ENCODE measurements at places on chromosomes 7 and 10. TPM values are rescaled to one million over a fixed set of nuclear protein-coding genes. Genes with fewer than 3 reads are reported as not detected.

DKK1 gene
- 112 TPM for total RNA-seq

SPOCK2 gene
- 1.4 TPM for total RNA-seq

SND1 gene
- total RNA-seq: 242 TPM

CYP3A4 gene
- not detected for total RNA-seq

TMEM140 gene
- 25.7 TPM for total RNA-seq

VPS26A gene
- 27.6 TPM for total RNA-seq

C7orf33 gene
- total RNA-seq: not detected

TMEM213 gene
- not detected for total RNA-seq

ACSM6 gene
- total RNA-seq: not detected

ACTR1A gene
- total RNA-seq: 69.9 TPM

LIPM gene
- total RNA-seq: not detected

SHH gene
- total RNA-seq: not detected

CYP26C1 gene
- under 0.01 TPM for total RNA-seq

MINDY4 gene
- 9.5 TPM for total RNA-seq

SUFU gene
- total RNA-seq: 16.8 TPM

NKX1-2 gene
- total RNA-seq: not detected

MEST gene
- 56.7 TPM for total RNA-seq

LBX1 gene
- total RNA-seq: not detected

SORCS1 gene
- total RNA-seq: not detected

GLCCI1 gene
- 3.6 TPM for total RNA-seq

KIF11 gene
- 3.2 TPM for total RNA-seq

WNT8B gene
- total RNA-seq: not detected

TAS2R16 gene
- not detected for total RNA-seq

SFXN2 gene
- total RNA-seq: 6.8 TPM

ELFN1 gene
- total RNA-seq: 0.68 TPM

TET1 gene
- total RNA-seq: 3.6 TPM

MTPN gene
- 85.7 TPM for total RNA-seq

PTPRN2 gene
- total RNA-seq: 3.9 TPM

ITPRID1 gene
- not detected for total RNA-seq

GPR15LG gene
- not detected for total RNA-seq

Data from cardiac ventricle fibroblast (primary cell).